Germinal center (tissue), 1 donor: ENCODE measurements at places on chromosomes 5 and 9.

- DNase-seq: no peak
These were observed 154.8 kb upstream of the KLF9 start for GRCh38 chr9:70569070-70569772.

GRCh38 chr5:21642312-21642711 is 1210.8 kb downstream of the CDH12 start:
- no peak for DNase-seq

- no peak for DNase-seq
These were observed 49.4 kb downstream of the FNIP1 start for GRCh38 chr5:131747180-131748105.

DNA sequence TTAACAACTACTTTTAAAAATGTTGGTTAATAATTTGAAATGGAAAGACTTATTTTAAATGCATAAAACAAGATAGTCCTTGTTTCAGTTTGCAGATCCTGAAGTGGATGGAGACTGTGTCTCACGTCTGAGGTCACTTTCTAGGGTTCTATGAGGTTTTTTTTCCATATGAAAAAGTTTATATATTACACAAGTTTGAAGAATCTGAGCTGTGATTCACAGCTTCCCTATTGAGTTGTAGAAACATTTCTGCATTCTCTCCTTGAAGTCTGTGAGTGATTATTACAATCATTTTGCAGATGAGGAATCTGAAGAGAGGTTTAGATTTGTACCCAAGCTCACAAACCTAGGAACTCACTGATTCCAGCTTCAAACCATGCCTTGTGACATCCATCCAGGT is 442.5 kb upstream of the KLF4 start:
- no peak for DNase-seq

DNA sequence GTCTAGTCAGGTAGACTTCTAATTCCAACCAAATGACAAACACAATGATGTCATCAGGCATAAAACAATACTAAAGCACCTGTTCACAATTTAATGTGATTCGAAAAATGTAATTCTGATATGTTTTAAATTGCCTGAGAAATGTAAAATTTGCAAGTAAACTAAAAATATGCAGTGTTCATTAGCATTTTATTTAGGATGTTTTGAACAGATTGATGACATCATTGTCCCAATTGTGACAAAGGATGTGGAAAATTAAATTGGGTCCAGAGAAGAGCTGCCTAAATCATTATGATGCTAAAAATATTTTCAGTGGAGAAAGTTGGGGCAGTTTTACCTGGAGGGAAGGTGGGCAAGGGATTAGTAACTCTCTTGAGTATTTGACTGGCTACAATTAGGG is 86.5 kb downstream of the CFAP90 start:
- no peak for DNase-seq

DNA sequence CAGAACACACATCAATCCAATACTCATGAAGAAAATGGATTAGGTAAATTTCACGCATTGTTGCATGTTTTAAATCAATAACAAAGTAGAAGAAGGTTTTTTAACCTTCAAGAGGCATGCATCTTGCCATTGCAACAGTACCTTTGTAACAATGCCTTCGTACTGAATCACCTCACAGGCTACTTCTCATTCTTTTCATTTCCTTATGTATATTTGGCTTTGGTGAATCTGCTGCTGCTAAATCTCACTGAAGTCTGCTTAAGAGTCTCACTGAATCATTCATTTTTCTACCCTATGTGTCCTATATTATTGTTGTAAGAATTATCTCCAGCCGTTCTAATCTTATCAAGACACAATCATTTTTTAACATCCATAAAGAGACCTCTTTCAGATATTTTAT is 152.5 kb downstream of the CDH10 start:
- no peak for DNase-seq

GRCh38 chr9:107942291-107942690 is 452.7 kb upstream of the KLF4 start:
- DNase-seq: no peak

DNA sequence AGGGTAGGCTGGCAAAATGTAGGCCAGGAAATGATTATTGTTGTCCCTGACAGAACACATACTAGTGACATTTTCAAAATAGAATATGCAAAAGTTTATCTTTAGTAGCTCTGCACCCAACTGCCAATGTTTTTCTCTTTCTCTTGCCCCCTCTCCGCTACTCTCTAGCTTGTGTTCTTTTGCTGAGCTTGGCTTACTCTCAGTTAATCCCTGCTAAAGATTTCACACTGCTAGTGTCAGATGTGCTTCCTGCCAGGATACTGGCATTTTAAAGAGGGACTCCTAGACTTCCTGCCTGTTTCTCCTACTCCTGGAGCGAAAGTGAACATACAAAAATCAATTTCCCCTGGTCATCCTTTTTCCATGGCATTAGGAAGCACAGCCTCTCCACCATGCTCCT is 260.5 kb downstream of the ARRDC3 start:
- no peak for DNase-seq
